ENCODE measurements at places on chromosomes 11 and 22.

GRCh38 chr22:17250380-17251082 is 31.3 kb upstream of the ADA2 start:
- DNase-seq: no peak

- DNase-seq: no peak
These were observed 5.4 kb upstream of the MAPK8IP2 start for GRCh38 chr22:50595189-50595588.

DNA sequence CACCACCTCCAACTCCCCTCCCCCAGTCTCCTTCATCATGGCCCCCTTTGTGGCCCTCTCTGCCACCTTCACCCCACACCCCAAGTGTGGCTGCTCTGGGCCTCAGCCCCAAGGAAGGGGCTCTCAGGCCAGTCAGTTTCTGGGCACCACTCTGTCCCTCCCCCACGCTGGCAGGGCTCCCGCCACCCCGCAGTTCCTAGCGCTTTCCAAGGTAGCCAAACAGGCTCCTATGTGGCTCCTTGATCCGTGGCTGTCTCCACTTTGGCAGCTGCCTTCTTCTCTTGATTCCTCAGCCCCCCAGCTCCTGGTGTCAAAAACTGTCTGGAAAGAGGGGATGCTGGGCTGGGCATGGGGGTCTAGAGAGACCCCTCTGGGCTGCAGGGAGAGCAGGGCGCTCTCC is 10.4 kb upstream of the CACNA1I start:
- DNase-seq: no peak

GRCh38 chr11:108112057-108112456 is 9.3 kb upstream of the ACAT1 start:
- DNase-seq: no peak

GRCh38 chr22:28874061-28874460 is 9.3 kb upstream of the ZNRF3 start:
- DNase-seq: no peak

GRCh38 chr22:20206709-20207215 is 55.9 kb upstream of the CCDC188 start:
- no peak for DNase-seq

- no peak for DNase-seq
These were observed 897 bp downstream of the PNPLA5 start for GRCh38 chr22:43890901-43891331.

DNA sequence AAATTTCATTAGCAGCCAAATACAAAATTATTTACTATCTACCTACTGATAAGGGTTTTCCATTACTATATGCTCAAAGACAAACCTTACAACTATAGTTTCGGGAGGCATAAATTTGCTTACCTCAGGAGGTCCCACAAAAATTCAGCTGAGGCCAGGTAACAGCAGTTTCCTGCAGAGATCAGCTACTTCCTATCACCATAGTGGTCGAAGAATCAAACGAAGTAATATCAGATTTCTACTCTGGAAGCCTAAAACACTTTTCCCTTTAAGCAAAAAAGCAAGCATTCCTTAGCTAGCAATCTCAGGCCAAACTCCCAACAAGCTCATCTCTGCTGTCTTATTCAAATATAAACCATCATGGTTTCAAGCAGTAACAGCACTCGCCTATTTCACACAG is 3.1 kb downstream of the NAP1L4 start:
- DNase-seq: no peak

GRCh38 chr11:129967996-129968395 is 34.6 kb downstream of the PRDM10 start:
- DNase-seq: no peak

GRCh38 chr11:330694-331357 is 10.2 kb upstream of the IFITM3 start:
- DNase-seq: no peak

GRCh38 chr11:83166193-83166866 is 9.4 kb downstream of the PCF11 start:
- DNase-seq: no peak

DNA sequence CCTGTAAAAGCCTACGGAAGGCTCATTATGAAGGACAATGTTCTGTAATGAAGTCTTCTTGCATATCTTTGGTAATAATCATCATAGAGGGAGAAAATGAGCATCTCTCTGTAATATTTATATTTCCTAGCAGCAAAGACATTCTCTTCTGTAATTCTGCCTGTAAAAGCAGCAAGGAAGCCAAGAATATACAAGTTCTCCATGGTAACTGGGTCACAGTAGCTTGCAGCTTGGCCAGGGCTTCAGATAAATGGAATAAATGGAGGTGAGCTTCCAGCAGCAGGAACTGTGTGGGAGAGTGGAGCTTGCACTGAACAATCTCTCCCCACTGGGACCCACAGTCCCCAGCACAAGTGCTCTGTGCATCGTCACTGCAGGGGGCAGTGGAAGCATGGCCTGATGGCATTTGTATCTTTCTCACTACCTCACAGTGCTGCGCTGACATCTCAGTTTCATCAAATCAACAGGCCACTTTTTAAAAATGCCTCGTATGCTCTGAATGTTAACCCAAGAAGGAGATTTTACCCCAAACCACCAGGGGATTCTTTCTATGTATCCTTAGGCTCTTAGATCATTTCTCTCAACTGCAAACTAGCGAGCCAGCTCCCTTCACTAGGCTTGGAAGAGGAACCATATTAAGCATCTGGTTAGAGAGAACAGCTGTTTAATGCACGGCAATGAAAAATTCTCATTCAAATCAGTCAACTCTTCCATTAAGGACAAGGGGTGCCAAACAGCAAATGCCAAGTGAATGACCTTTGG is 1059.7 kb downstream of the OPCML start:
- no peak for DNase-seq

GRCh38 chr11:38814670-38815069 is 2216.6 kb upstream of the RAG2 start:
- DNase-seq: no peak

DNA sequence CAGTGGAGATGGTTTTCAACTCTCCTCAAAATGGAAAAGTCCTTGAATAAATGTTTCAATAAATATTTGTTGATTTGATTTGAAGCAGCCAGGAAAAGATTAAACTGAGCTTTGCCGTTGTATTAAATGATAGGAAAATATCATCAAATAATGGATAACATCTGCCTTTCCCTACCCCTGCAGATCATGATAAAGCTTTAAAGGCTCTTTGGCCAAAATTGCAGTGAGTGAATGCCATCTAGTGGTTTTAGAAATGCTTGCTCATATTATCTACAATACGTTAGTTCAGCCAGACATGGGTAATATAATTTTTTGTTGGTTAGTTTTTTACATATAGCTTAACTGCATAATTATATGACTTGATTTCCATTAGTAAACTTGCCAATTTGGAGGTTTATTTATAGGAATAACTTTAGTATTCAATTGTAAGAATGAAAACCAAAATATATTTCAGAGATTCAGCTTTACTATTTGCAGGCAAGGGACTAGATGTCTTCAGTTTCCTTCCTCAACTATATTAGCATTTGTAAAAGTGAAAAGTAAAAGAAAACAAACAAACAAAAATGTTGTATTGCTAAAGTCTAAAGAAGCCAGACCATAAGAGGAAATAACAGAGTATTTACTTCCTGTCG is 159.2 kb downstream of the MSANTD4 start:
- no peak for DNase-seq

DNA sequence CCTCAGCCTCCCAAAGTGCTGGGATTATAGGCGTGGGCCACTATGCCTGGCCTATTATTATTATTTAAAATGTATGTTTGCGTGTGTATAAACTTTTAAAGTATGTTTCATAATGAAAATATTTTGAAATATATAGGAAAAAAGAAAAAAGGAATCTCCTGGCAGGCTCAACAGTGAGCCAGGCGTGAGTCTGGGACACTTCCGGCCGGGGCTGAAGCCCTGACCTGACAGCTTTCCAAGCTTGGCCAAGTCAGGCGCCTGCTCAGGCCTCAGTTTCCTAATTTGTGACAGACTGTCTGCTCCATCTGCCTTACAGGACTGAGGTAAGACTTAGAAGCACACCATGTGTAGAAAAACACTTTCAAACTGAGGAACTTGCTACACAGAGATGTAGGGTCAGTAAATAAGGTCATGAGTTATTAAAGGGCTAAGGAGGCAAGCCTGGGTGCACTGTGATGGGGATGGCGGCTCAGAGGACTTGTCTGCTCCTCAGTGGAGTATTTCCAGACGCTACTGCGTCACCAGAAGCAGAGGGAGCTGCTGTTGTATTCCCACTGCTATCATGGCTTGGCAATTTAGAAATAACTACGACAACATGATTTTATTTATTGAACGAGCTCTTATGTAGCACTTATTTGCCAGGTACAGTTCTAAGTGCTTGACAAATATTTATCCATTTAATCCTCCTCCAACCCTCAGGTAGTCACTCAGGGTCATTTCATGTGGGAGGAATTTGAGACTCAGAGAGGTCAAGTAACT is 100.1 kb downstream of the PRR5L start:
- no peak for DNase-seq

DNA sequence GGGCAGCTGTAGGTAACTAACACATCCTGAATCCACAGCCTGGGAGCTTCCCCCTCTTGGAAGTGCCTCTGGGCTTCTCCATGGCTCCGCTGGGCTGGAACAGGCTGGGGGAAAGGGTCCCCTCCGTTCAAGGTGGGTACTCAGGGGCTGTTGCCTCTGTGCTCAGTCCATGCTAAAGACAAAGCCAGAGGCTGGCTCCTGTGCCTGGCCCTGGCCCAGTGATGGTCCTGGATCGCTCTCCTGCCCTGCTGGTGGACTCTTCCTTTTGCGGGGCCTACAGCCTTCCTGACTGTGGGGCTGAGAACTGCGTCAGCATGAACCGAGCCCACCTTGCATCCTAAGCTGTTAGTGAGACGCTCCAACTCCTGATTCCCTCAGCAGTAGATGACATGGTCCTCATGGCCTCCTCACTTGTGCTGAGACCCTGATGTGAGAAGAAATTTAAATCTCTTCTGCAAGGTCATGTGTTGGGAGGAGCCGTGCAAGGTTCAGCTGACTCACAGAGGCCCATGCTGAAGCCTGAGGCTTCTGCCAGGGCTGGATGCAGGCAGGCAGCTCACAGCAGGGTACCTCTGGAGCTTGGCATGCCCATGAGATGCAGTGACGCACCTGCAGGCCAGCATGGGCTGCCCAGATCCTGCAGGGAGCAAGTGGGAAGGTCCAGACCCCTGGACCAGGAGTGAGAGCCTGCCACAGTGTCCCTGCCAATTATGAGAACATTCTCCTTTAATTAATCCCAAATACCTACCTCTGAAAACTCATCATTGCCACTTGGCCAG is 1285.5 kb downstream of the TBC1D22A start:
- no peak for DNase-seq

DNA sequence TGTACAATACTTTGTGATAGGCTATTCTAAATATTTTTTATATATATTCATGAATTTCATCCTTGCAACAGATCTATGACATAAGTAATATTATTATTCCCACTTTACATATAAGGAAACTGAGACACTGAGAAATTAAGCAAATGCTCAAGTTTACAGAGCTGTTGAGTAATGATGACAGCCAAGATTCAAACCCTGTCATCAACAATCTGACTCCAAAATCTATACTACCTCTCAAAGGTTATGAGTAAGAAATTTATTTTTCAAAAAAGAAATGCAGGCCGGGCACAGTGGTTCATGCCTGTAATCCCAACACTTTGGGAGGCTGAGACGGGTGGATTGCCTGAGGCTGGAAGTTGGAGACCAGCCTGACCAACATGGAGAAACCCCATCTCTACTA is 22.6 kb upstream of the SOX6 start:
- no peak for DNase-seq

DNA sequence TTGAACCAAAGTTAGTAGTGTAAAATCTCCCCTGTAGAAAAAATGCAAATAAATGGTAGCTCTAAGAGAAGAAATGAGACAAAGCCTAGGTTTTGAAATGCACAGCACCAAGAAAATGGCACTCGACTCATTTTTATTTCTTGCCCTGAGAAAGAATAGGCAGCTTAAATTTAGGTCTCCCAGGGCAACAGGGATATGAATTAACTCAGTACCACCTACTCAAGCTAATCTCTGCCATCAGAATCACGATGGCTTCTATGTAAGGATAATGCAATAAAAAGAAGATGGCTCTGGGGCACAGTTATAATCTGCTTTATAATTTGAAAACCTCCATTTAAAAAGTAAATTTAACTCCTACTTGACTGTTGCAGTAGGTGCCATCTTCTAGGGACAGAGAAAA is 1784.3 kb downstream of the LRRC4C start:
- no peak for DNase-seq

DNA sequence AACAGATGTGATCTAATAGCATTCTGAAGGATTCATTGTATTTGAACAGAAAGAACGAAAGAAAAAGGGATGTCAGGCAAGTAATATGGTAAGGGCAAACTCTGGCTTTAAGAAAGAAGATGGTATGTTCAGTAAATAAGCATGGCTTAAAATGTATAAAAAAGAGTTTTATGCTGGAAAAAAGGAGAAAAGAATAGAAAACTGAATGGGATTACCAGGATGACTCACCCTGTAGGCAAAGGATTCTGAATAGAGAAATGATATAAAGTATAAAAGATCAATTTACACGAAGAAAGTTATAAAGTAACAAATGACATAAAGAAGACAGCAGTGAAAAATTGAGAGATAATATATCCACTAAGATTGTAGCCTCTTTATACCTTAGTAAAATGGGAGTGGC is 4.5 kb downstream of the CCDC82 start:
- DNase-seq: no peak
